ENCODE measurements at places on chromosomes 1 and 21.

GRCh38 chr1:1069056-1069710, 4.9 kb downstream of the RNF223 start:
- no peak overlapping the region for H3K27ac ChIP-seq
- no peaks in the 10 kb centered on the region for H3K4me1 ChIP-seq

DNA sequence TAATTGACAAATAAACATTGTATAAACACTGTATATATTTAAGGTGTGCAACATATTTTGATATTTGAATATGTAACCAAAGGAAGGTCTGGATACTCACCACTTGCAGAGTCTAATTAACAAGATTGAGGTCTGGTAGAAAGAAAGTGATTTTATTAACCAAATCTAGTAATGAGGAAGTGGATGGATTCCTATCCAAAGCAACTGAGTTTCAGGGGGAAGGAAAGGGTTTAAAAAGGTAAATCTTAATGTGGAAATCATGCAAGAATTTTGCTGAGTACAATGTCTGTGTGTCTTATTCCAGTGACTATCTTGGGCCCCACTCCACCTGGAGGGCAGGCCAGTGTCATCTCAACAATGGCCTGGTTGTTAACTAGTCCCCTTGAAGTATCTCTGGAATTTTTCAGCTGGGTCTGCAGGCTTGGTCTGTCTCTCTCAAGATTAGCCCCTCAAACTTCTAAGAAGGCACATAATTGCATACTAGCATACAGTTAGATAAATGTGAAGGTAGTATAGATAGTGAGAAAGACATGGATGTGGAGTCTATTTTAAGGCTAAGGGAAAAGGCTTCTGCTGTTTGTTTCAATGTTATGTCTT, 262.7 kb upstream of the RGS18 start:
- H3K4me1 ChIP-seq: peaks cover 14% of the 10 kb centered on the region
- no peaks in the 10 kb centered on the region for H3K27me3 ChIP-seq
- no peak overlapping the region for H3K27ac ChIP-seq
- no peak overlapping the region for H3K4me3 ChIP-seq
- no peaks in the 10 kb centered on the region for H3K36me3 ChIP-seq

- peaks cover 30% of the 10 kb centered on the region for H3K36me3 ChIP-seq
- no peaks in the 10 kb centered on the region for H3K27me3 ChIP-seq
- no peaks in the 10 kb centered on the region for H3K4me1 ChIP-seq
- no peak overlapping the region for H3K4me3 ChIP-seq
- DNase-seq: no peak
These were observed 65.2 kb downstream of the SLC37A1 start for GRCh38 chr21:42578761-42579415.

GRCh38 chr1:202756391-202756790, 46.1 kb upstream of the SYT2 start:
- no peaks in the 10 kb centered on the region for H3K27me3 ChIP-seq
- H3K4me1 ChIP-seq: no peaks in the 10 kb centered on the region
- no peak overlapping the region for H3K27ac ChIP-seq

GRCh38 chr1:37353871-37354270, 120.5 kb upstream of the ZC3H12A start:
- no peak overlapping the region for H3K4me3 ChIP-seq
- H3K27me3 ChIP-seq: peaks cover 3% of the 10 kb centered on the region
- H3K36me3 ChIP-seq: no peaks in the 10 kb centered on the region
- H3K27ac ChIP-seq: no peak overlapping the region
- DNase-seq: no peak

DNA sequence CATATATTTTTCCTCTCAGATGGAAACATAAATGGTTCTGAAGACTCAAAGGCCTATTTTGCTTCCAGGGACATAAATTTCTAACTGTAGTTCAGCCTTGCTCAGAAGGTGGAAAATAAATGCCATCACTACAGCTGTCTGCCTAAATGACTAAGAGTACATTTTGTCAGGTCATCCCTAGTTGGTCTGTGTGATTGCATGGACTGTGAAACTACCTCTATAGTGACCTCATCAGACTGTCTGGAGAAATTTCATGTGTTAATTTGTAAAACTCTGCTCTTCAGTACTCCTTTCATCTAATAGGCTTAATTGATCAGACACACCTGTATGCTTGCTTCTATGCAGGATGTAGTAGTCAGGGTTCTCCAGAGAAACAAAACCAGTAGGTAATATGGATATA, 886.9 kb downstream of the AMY1C start:
- H3K27me3 ChIP-seq: no peaks in the 10 kb centered on the region
- DNase-seq: no peak
- H3K36me3 ChIP-seq: no peaks in the 10 kb centered on the region
- no peaks in the 10 kb centered on the region for H3K4me1 ChIP-seq

DNA sequence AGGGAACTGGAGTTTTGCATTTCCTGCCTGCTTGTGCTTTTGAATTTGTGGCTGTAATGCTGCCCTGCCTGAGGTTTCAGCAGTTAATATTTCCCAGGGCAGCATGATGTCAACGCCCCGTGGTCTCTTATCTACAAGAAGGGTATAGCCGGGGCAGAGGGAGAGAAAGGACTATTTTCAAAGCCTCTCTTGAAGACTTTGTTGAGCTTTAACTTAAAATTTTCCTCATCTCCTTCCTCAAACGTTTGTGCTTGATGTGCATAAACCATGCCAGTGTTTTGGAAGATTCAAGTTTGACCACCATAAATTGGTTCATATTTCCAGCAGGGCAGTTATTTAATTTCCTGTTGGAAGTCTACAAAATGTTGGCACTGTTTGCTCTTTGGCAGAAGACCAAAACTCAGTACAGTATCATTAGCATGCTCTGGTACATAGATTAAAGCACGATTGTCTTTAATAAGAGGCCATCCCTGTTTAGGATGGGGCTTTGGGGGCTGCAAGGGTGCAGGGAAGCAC, 43.4 kb downstream of the ROR1 start:
- H3K36me3 ChIP-seq: peaks cover 42% of the 10 kb centered on the region
- H3K4me3 ChIP-seq: no peak overlapping the region
- H3K27ac ChIP-seq: peak overlapping the region; percentile 96
- peaks cover 56% of the 10 kb centered on the region for H3K4me1 ChIP-seq
- no peaks in the 10 kb centered on the region for H3K27me3 ChIP-seq
- DNase-seq: no peak

- H3K36me3 ChIP-seq: peaks cover 61% of the 10 kb centered on the region
- H3K4me1 ChIP-seq: peaks cover 55% of the 10 kb centered on the region
- peak overlapping the region; percentile 92 for H3K4me3 ChIP-seq
- H3K27ac ChIP-seq: peak overlapping the region; percentile 97
- DNase-seq: no peak
These were observed 1.7 kb downstream of the MCL1 start for GRCh38 chr1:150577557-150578271.

GRCh38 chr1:29237852-29238619, 1.7 kb downstream of the PTPRU start:
- peaks cover 55% of the 10 kb centered on the region for H3K27me3 ChIP-seq
- peak overlapping the region; percentile 85 for H3K4me3 ChIP-seq
- H3K27ac ChIP-seq: no peak overlapping the region
- H3K4me1 ChIP-seq: peaks cover 37% of the 10 kb centered on the region
- DNase-seq: peak; percentile 68

DNA sequence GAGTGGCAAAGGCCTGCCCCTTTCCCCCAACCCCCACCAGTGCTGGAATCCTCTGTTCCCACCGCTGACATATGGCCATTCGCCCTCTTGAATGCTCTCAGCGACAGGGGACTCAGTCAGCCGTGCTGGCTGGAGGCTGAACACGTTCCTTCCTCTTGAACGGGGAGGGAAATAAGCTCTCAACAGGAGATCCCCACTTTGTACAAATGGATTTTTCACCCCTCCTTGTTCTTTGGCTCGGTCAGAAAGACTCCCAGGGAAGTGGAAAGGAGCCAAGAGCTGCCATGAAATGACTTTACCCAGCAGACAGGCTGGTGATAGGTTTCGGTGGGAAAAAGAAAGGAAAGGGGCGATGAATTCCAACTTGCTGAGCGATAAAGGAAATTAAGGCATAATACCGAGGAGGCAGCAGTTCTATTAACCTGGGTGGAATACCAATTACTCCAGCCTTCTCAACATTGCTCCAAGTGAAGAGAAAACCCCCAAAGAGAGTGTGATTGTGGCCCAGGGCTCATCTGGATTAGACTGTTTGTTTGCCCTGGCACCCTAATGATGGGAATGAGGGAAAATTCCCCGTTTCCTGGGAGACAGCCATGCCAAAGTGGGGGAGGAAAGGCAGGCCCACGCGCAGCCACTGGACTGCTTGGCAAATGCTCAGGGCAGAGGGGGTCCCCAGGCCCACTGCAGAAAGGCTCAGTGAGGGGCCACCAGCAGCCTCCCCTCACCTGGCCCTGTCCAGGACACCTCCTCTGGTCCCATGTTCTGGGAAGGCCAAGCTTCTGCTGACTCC, 23.9 kb downstream of the LRP8 start:
- no peaks in the 10 kb centered on the region for H3K36me3 ChIP-seq
- H3K27ac ChIP-seq: peak overlapping the region; percentile 67
- peaks cover 19% of the 10 kb centered on the region for H3K4me1 ChIP-seq
- H3K4me3 ChIP-seq: no peak overlapping the region

Measured in WTC11 (cell line).